Stimulated activated naive CD8-positive, alpha-beta T cell treated with anti-CD3 and anti-CD28 coated beads, Interleukin-15, Interleukin-2, amounts not matched to agents 100 U/mL and 50 U/mL, for 24 hours (primary cell): ENCODE measurements at places on chromosomes 12 and 14.

- no peak for DNase-seq
Measured at GRCh38 chr12:117738233-117738632, 230.6 kb downstream of the KSR2 start.

- no peak for DNase-seq
Measured at GRCh38 chr12:25295361-25295760, 44.6 kb upstream of the KRAS start.

DNA sequence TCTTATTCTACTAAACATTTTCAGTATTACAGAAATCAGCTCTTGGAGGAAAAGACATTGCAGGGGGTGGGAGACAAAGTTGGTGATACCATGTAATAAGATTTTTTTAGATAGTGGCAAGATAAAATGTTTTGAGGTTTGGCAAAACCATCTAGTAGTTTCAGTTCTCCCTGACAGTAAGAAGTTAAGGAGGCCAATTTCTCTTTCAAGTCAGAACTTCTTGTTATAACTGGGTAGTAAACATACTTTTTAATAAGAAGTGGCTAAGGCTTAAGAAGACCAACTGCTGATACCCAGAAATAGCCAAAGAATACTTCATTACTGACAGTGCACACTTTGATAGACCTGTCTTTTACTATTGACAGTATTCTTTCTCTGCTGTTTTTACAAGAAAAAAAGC lies 452.3 kb downstream of the DIO2 start:
- DNase-seq, result no peak

DNA sequence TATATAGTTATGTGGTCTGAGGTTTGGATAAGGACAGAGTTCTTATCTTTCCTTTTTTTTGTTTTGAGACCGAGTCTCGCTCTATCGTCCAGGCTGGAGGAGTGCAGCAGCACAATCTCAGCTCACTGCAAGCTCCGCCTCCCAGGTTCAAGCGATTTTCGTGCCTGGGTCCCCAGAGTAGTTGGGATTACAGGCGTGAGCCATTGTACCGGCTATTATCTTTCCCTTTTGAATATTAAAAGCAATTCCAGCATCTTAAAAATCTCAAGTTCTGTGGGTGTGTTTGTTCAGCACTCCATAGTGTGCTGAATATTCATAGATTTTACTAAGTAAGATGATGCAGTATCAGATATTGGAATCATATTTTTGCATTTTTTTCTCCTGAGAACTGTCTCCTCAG lies 404.4 kb upstream of the RGS6 start:
- no peak for DNase-seq

GRCh38 chr14:91862417-91862816 lies 4.9 kb downstream of the TC2N start:
- DNase-seq, result no peak

DNA sequence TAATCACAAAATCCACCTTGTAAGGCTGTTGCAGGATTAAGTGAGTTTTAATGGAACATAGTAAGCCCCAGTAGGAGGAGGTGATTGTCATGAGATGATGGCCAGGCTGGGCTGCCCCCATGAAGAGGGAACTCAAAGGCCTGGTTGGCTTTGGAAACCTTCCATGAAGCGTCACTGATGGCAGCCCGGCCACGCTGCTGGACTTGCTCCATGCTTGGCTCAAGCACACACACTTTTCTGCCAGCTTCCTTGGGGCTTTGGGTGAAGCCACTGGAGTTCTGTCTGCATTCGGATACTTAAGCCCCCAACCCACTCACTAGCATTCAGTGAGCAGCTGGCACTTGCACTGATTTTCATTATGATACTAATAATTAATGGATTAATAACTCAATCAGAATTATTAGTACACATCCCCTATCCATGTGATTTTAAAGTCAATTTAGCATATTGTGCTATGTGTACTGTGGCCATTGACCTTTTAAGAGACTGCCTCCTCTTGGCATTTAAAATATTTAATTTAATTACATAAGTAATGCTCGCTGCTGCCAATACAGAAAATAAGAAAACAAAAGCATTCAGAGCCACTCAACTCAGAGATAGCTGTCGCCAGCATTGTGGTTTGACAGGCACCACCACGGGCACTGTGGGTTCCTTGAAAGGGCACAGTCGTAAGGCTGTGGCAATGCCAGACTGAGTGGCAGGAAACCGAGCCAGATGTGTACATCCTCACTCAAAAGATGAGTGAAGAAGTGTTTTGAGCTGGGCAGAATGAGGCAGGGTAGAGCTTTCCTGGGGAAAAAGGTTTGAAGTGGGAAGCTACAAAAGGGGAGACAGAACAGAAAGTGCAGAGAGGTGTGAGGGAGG lies 15.9 kb downstream of the KRT85 start:
- DNase-seq, result peak; percentile 47

- no peak for DNase-seq
Measured at GRCh38 chr12:132083614-132083940, 60.5 kb downstream of the DDX51 start.

GRCh38 chr12:98763656-98764055 lies 118.6 kb downstream of the APAF1 start:
- DNase-seq, result no peak

DNA sequence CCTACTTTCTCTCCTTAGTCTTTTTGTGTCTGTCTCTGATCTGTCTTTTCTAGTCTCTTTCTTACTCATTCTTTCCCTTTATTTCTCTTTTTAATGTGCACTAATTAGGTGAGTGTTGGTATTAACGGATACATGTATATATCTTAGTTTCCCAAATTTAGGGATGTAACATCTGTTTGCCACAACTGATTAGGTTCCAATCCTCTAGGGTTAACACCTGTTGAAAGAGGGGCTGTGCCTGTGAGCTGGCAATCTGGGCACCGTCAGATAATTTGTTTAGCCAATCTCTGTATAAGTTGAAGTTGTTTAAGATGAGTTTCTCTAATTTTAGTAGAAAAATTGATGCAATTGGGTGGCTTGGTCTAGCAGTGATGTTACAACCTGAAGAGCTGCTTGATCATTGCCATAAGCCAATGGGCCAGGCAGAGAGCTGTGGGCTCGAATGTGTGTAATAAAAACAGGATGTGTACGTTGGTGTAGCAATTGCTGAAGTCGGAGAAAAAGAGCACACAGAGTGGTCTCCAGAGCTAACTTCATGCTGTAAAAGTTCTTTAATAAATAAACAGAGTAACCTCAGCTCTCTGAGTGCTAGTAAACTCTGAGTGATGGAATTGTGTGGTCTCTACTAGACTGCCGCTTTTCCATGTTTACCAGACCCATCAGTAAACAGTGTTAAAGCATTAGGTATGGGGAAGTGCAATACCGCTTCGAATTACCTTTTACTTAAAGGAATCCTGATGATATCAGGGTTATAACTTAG lies 18.3 kb upstream of the LYZ start:
- DNase-seq, result no peak

- no peak for DNase-seq
Measured at GRCh38 chr14:90381011-90381786, 15.6 kb upstream of the CALM1 start.

- DNase-seq, result no peak
Measured at GRCh38 chr12:40511341-40511740, 180.9 kb upstream of the CNTN1 start.

DNA sequence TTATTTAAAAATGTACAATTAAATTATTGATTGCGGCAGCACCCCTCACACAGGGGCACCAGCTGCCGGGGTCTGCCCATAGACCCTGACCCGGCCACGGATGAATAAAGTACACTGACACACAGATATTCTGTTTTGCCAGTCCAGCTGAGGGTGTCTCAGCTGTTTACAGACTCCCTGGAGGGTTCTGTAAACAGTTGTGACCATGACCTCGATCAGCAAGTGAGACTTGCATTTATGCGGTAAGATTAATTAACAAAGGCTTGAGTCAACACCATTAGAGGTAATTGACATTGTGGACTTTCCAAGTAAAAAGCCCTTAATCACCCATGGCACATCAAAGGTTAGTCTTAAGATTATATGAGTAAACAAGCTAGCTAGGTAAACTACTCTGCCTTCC lies 94.3 kb downstream of the FUT8 start:
- DNase-seq, result no peak
